Fibroblast of the aortic adventitia (primary cell): ENCODE measurements at places on chromosomes 1 and 21.

DNA sequence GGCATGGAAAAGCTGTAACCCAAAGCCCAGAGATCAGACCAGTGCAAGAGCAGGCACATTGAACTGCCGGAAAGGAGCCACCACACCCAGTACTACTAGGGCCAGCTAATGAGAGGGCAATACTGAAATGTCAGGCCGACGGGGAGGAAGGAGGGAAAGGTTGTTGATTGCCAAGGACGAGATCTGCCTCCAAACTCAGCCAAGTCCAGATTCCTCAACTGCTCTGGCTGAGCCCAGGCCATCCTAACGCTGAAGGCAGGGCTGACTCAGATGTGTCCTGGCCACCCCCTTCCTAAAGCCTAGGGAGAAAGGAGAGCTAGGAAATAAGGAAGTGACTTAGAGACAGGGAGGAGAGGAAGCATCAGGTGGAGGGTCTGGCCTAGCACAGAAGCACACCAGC, 42.1 kb upstream of the IPO9 start:
- DNase-seq = peak; percentile 86

DNA sequence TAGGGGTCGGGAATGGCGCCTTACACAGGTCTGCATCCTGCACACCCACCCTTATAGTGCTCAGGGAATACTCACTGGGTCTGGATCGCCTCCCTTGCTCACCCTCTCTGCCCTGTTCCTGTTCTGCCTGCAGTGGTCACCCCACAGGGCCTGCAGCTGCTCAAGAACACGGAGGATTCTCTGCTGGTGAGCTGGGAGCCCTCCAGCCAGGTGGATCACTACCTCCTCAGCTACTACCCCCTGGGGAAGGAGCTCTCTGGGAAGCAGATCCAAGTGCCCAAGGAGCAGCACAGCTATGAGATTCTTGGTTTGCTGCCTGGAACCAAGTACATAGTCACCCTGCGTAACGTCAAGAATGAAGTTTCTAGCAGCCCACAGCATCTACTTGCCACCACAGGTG, 12.4 kb downstream of the TNN start:
- no peak for DNase-seq

DNA sequence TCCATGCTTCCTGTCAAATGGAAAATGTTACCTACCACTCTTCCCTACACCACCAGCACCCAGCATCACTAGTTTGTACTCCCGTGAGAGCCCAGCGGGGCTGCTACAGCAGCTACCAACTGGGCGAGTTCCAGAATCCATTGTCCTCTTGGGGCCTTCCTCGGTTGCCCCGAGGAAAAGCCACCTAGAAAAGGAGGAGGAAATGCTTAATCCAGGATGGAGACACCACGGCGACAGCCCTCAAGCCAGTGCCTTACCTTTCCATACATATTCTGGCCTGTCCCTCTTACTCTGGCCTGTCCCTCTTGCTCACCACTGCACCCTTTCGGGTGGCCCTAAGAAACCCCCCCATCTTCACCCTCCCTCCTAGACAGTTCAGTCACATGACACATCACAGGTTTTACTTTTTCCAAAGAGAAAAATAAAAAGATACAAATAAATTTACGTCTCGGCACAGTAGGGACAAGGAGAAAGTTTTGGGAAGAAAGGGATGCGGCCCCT, 478 bp downstream of the RIT1 start:
- peak; percentile 46 for DNase-seq

GRCh38 chr21:37927711-37928110, 11.5 kb upstream of the KCNJ6 start:
- DNase-seq = no peak

DNA sequence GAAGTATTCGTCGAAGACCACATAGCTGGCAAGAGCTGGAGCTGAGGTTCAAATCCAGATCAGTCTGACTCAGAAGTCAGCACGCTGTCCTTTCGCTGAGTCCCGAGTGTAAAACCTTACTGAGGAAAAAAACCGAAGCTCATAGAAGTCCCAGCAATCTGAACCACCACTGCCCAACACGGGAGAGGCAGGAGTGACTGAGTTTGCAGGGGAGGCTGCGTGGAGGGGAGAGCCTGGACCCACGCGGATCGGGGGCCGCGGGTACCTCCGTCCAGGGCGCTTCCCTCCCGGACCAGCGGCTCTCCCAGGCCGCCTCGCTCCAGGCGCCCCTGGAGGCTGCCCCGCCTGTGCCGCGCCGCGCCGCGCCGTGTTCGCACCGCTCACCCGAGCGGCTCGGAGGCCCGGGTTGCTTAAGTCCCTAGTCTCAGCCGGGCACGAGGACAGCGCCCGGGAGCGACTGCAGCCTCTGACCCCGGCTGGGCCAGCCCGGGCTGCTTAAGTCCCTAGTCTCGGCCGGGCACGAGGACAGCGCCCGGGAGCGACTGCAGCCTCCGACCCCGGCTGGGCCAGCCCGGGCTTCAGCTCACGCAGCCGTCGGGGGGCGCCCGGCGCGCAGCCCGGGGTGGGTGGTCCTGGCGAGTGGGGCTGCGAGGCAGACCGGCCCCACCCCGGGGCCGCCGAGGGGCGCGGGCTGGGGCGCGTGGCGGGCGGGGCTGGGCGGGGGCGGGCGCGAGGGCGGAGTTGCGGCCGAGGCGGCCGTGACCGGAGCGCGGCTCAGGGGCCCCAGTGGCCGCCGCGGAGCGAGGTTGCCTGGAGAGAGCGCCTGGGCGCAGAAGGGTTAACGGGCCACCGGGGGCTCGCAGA, at the start of gene ADAMTSL4:
ADAMTSL4 (plus strand) TSS at position 777 of the 864 bp plus-strand sequence. CDS start 2,881 bp downstream, outside the sequence.
- peak; percentile 75 for DNase-seq

DNA sequence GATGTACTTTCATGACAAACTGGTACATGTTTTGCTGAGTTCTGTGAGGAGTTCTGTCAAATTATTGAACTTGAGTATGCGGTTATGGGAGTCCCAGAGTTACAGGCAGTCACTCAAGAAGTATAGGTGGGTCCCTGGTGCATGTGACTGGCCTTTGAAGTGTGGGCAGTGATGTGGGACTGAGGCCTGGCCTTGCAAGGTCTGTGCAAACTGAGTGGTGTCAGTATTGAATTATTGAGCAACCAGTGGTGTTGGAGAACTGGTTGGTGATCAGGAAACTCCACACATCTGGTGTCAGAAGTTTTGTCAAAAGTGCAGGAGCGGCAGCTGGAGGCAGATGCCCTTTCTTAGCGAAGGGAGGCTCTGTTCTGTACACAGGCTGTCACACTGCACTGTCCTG, 5.2 kb downstream of the ZNF678 start:
- DNase-seq = no peak

GRCh38 chr1:147509786-147510395, 31.4 kb upstream of the BCL9 start:
- DNase-seq = no peak

- DNase-seq = peak; percentile 39
Observed at GRCh38 chr1:231200388-231201031, 38.7 kb downstream of the TRIM67 start.

GRCh38 chr1:196180847-196181593, 427.2 kb downstream of the KCNT2 start:
- peak; percentile 98 for DNase-seq

- peak; percentile 37 for DNase-seq
Observed at GRCh38 chr1:43147625-43148327, 24.3 kb downstream of the EBNA1BP2 start.

DNA sequence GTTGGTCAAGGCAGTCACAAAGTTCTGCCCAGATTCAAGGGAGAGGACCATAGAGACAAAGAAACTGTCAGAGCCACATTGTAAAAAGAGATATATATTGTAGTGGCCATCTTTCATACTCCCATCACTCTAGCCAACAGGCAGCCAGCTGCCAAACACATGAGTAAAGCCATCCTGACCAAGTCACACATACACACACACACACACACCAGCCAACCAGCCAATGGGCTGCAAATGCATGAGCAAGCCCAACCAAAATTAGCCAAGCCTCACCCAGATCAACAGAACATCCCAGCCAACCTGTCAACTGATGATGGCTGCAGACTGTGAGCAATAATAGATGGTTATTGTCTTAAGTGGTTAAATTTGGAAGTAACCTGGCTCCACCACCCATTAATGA, 120.7 kb downstream of the SEC16B start:
- DNase-seq = peak; percentile 72

- no peak for DNase-seq
Observed at GRCh38 chr1:40092241-40092640, 4.8 kb downstream of the PPT1 start.

DNA sequence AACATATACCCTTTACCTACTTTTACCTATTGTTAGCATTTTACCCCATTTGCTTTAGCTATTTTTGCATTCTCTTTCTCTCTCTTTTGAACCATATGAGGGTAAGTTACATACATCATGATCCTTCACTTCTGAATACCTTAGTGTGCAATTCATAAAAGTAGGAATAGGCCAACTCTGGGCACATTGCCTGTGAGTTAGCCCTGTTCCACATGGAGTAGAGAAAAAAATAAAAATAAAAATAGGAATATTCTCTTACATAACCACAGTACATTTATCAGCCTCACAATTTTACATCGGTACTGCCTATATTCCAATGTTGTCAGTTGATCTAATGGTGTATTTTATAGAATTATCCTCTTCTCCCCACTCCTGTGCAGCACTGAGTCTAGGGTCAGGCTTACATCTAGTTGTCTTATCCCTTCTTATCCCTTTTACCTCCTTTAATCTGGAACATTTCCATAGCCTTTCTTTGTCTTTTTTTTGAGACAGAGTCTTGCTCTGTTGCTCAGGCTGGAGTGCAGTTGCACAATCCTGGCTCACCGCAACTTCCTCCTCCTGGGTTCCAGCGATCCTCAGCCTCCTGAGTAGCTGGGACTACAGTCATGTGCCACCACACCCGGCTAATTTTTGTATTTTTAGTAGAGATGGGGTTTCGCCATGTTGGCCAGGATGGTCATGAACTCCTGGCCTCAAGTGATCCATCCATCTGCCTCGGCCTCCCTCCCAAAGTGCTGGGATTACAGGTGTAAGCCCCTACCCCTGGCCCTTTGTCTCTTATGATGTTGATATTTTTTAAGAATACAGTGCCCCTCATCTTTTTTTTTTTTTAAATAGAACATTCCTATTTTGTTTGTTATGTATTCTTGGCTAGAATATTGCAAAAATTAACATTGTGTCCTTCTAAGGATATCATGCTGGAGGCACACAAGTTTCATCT, 11.1 kb upstream of the SLC30A1 start:
- DNase-seq = peak; percentile 91

- no peak for DNase-seq
Observed at GRCh38 chr1:235434001-235434400, 66.8 kb downstream of the TBCE start.

DNA sequence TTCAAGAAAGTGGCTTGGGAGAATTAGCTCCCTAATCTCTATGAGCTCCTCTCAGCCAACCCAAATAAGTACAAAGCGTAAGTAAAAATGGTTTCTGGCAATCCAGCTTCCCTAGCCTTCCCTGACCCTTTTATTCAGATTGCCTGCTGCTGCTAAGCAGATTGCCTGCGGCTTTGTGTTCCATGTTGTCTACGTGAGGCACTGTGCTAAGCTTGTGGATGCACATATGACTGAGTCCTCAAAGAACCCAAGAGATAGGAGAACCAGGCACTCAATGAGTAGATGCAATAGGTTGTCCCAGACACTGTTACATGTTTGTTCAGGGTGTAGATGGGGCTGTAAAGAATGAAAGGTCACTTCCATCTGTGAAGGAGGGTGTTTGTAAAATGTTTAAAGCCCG, 6.3 kb upstream of the OSBPL9 start:
- no peak for DNase-seq

GRCh38 chr1:206859082-206859521, 6.3 kb upstream of the IL20 start:
- no peak for DNase-seq

DNA sequence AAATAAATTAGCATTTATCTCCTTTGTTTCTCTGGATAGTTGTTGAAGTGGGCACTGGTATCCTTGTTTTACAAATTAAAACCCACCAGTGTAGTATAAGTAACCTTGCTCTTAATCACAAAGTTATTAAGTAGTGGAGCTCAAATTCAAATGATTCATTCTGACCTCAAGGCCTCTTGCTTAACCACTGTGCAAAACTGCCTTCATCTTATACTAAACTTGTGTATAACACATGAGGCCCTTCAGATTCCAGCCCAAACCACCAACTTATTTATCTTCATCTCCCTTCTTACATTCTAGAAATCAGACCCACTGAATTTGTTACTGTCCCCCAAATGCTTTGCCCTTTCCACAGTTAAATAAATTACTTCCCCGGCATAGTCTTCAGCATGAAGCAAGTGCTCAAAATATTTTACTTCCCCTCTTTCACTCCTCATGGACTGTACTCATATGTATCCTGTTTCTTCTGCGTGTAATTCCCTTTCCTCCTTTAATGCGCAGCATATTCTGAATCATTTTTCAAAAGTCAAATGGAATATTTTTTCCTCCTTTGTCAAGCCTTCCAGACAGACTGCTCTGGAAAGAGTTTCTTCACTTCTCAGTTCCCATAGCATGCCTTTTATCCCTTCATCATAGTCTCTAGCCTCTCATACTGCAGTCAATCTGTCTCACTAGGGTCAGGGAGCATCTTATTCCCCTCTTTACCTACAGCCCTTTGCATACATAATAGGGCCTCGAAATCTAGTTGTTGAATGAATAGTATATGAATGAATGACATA, 19.0 kb upstream of the DNASE2B start:
- peak; percentile 78 for DNase-seq

DNA sequence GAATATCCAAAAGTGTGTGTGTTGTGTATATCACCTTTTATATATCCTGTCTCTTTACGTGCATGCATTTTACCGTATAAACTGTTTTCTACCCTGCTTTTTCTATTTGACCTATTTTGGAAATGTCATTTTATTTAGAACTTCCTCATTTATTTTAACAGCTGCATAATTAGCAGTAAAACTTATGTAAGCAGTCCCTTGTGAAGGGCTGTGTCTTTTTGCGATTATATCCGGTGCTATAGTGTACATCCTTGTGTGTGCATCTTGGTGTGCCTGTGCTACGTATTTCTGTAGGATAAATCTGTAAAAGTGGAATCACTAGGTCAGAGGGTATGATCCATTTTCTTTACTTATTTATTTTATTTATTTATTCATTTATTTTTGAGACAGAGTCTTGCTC, 7.2 kb downstream of the LGALS8 start:
- DNase-seq = no peak

DNA sequence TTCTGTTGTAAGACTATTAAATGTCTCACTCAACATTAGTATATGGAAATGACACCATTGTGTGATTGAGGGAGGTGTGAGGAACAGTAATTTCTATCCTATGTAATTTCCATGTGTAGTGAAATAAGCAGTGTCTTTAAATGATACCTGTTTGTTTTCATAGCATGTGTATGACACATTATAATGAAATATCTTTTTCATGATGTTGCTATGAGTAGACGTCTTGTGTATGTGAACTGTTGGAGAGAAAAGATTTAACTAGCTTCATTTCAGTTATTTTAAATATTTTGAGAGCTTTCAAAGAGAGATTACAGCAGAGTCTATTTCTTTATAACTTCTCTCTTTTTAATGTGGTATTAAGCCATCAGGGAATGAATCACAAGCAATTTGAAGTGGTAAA, 71.5 kb upstream of the QSOX1 start:
- no peak for DNase-seq

DNA sequence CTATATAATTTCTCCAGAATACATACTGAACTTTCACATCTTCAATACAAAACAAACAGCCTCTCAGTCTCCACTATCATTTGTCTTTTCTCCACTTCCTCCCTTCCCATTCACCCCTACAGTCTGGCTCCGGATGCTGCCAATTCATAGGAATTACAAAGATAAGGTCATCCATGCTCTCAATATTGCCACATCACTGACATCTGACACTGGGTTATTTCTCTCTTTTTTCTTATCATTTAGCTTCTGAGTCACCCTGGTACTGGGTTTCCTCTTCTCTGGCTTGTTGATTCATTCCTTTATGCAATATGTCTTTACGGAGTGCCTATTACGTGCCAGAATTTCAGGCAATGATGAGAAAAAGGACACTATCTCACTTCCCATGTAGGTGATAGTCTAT, 3.1 kb upstream of the SH3BP5L start:
- DNase-seq = peak; percentile 94
